ENCODE measurements at places on chromosomes 13 and 19. TPM values are rescaled to one million over a fixed set of nuclear protein-coding genes. Genes with fewer than 3 reads are reported as not detected.

The SMAD9 gene
- 1.7 TPM for total RNA-seq

The NCR1 gene
- not detected for total RNA-seq

The ATP12A gene
- not detected for total RNA-seq

The SCGB2B2 gene
- total RNA-seq = 0.24 TPM

The SELENOV gene
- total RNA-seq = not detected

The RAX2 gene
- total RNA-seq = not detected

The IGSF23 gene
- total RNA-seq = 5.4 TPM

The MATK gene
- total RNA-seq = not detected

The ELSPBP1 gene
- not detected for total RNA-seq

The APOC1 gene
- total RNA-seq = 52.3 TPM

The BEST2 gene
- 0.05 TPM for total RNA-seq

The VSIG10L gene
- total RNA-seq = 1.8 TPM

The ZNF208 gene
- not detected for total RNA-seq

The HSPBP1 gene
- 39.3 TPM for total RNA-seq

The FPR1 gene
- 0.16 TPM for total RNA-seq

The PSG4 gene
- not detected for total RNA-seq

The CEBPA gene
- total RNA-seq = 0.86 TPM

The ZNF728 gene
- total RNA-seq = not detected

The CEACAM3 gene
- not detected for total RNA-seq

The SIGLEC11 gene
- total RNA-seq = not detected

The ZNF808 gene
- 16.8 TPM for total RNA-seq

The CGB5 gene
- total RNA-seq = not detected

The CRLF1 gene
- 0.11 TPM for total RNA-seq

The TUBA3C gene
- not detected for total RNA-seq

The PRODH2 gene
- not detected for total RNA-seq

The OSCAR gene
- total RNA-seq = 0.10 TPM

The SWSAP1 gene
- total RNA-seq = 1.7 TPM

The OR4F17 gene
- total RNA-seq = not detected

The TRPC4 gene
- total RNA-seq = 1.2 TPM

The GSX1 gene
- not detected for total RNA-seq

The IRGC gene
- not detected for total RNA-seq

The ERICH6B gene
- not detected for total RNA-seq

The INSR gene
- 22.8 TPM for total RNA-seq

The MYO16 gene
- total RNA-seq = not detected

The MYBPC2 gene
- 65.8 TPM for total RNA-seq

The PBX4 gene
- total RNA-seq = 1.8 TPM

The NOTCH3 gene
- 159 TPM for total RNA-seq
